ENCODE measurements at places on chromosomes 3 and 15.

GRCh38 chr3:85081191-85081906 lies 122.6 kb downstream of the CADM2 start:
- H3K36me3 ChIP-seq, result no peaks in the 10 kb centered on the region
- no peak overlapping the region for H3K4me3 ChIP-seq
- peak; percentile 28 for DNase-seq

GRCh38 chr3:24595796-24596195 lies 101.1 kb upstream of the THRB start:
- no peak overlapping the region for H3K4me3 ChIP-seq
- H3K4me1 ChIP-seq, result peaks cover 35% of the 10 kb centered on the region
- no peaks in the 10 kb centered on the region for H3K27me3 ChIP-seq
- DNase-seq, result peak; percentile 88

DNA sequence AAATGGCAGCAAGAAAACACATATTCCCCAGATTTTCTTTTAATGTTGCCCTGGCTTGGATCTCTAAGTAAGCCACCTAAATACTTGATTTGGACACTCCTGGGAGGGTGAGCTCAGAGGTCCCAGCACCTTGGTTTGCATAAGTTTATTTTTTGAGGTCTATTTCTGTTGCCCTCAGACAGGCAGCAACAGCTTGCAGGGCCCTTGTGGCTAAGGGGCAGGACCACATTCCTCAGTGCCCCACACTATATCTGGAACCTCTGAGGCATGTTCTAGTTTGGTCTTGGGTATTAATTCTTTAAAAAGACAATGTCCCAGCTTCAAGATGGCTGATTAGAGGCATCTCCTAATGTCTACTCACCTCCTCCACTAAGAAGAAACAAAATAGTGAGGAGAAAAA lies 57.5 kb downstream of the IGSF11 start:
- peaks cover 69% of the 10 kb centered on the region for H3K27me3 ChIP-seq
- no peaks in the 10 kb centered on the region for H3K4me1 ChIP-seq
- H3K27ac ChIP-seq, result no peak overlapping the region
- no peak overlapping the region for H3K4me3 ChIP-seq

DNA sequence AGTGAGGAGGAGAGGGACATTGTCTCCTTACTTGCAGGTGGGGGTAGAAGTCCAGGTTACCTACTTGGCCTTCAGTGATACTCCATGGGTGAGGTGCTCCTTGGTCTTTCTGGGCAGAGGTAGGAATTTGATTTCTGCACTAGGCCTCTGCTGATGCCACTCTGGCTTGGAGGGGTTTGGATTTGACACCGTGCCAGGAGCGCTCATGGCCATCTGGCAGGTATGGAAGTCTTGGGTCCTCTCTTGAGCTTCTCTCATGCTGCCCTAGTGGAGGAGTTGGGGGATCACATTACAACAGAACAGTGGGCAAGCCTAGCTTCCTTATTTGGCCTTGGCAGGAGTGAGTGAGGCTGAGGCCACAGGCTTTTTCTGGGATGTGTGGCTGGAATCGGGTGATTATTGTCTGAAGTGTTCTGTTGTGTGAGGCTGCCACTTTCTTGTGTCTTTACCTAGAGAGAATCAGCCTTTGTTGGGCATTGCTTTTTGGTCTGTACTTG lies 525.0 kb downstream of the GABRG3 start:
- peaks cover 4% of the 10 kb centered on the region for H3K36me3 ChIP-seq
- H3K4me1 ChIP-seq, result no peaks in the 10 kb centered on the region
- no peak overlapping the region for H3K27ac ChIP-seq
- no peak overlapping the region for H3K4me3 ChIP-seq

DNA sequence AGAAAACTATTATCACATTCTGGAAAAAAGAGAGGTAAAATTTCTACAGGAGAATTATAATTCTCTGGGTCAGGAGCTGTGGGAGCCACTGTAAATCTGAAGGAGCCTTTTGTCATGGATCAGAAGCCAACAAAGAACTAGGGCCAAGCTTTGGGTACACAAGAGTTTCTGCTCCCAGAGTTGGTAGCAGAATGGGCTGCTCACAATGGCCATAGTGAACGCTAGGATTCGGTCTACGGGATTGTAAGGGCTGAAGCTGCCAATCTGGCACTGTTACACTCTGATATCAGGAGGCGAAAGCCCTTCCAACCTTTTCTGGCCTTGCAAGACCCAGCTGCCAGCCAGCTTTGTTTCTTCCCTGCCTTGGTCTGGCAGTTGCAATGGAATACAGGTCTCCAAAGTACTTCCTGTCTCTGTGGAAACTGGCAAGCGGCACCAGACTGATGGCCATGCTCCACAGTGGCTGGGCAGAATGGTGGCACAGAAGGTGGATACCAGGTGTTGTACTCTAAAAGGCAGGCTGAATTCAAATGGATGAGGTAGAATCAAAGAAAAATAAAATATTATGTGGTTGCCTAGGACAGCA lies 831.7 kb downstream of the CADM2 start:
- no peak overlapping the region for H3K27ac ChIP-seq
- no peak for DNase-seq
- H3K4me1 ChIP-seq, result no peaks in the 10 kb centered on the region

GRCh38 chr3:76990606-76991005 lies 49.3 kb upstream of the ROBO2 start:
- H3K27ac ChIP-seq, result no peak overlapping the region
- no peak for DNase-seq
- peaks cover 35% of the 10 kb centered on the region for H3K27me3 ChIP-seq
- peaks cover 7% of the 10 kb centered on the region for H3K4me1 ChIP-seq
- no peak overlapping the region for H3K4me3 ChIP-seq
- peaks cover 7% of the 10 kb centered on the region for H3K36me3 ChIP-seq

GRCh38 chr3:15171096-15171495 lies 35.0 kb upstream of the CAPN7 start:
- peak overlapping the region; percentile 26 for H3K27ac ChIP-seq
- H3K4me3 ChIP-seq, result no peak overlapping the region
- H3K36me3 ChIP-seq, result no peaks in the 10 kb centered on the region
- peaks cover 8% of the 10 kb centered on the region for H3K4me1 ChIP-seq

DNA sequence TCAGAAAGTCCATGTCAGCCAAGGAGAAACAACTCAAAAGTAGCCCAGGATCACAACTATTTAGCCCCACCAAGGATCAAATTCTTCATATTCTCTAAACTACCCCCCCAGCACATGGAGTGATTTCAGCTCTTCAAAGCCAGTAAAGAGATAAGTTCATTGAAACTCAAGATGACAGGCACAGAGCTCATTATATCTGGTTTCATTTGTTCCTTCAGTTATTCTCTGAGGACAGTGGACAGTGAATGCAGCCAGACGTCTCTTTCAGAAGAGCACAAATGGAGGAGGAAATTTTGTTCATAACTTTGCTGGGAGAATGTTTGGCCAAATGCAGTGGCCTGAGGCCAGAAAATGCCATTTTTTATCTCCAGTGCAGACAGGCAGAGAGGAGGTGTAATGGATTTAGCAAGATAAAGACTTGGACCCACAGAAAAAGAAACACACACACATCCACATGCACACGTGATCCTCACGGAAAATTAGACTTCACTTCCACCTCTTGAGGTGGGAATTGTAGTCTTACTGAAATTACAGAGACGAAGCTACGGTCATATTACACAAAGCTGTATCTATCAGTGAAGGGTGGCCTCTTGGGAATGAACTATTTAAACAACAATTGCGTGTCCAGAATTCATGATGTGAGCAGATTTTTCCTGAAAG lies 64.6 kb downstream of the HES1 start:
- no peak for DNase-seq
- H3K27me3 ChIP-seq, result peaks cover 18% of the 10 kb centered on the region
- H3K27ac ChIP-seq, result no peak overlapping the region
- no peak overlapping the region for H3K4me3 ChIP-seq

DNA sequence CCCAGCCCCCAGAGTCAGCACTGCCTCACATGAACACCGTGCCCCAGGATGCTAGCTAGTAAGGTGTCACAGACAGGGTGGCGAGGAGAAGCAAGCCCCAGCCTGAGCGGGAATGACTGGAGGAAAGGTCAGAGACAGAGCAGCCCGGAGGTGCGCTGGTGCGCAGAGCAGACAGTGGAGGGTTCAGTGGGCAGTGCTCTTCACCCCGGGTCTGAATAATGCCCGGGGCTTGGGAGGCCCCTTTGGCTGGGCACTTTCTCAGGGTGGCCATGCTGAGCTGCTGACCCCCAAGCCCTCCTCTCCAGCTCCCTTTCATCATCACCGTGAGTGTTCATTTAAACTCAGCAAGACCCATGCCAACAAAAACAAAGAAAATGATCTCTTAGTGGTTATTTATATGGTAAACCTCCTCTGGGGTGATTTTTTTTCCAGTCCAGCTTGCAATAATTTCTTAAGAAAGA lies 110.8 kb downstream of the VGLL4 start:
- no peaks in the 10 kb centered on the region for H3K27me3 ChIP-seq
- peaks cover 25% of the 10 kb centered on the region for H3K4me1 ChIP-seq
- H3K4me3 ChIP-seq, result no peak overlapping the region
- peaks cover 20% of the 10 kb centered on the region for H3K36me3 ChIP-seq
- no peak overlapping the region for H3K27ac ChIP-seq

GRCh38 chr3:31321620-31322019 lies 211.1 kb upstream of the STT3B start:
- H3K27ac ChIP-seq, result no peak overlapping the region
- DNase-seq, result no peak
- peaks cover 29% of the 10 kb centered on the region for H3K27me3 ChIP-seq
- no peaks in the 10 kb centered on the region for H3K36me3 ChIP-seq
- H3K4me1 ChIP-seq, result no peaks in the 10 kb centered on the region
- no peak overlapping the region for H3K4me3 ChIP-seq

DNA sequence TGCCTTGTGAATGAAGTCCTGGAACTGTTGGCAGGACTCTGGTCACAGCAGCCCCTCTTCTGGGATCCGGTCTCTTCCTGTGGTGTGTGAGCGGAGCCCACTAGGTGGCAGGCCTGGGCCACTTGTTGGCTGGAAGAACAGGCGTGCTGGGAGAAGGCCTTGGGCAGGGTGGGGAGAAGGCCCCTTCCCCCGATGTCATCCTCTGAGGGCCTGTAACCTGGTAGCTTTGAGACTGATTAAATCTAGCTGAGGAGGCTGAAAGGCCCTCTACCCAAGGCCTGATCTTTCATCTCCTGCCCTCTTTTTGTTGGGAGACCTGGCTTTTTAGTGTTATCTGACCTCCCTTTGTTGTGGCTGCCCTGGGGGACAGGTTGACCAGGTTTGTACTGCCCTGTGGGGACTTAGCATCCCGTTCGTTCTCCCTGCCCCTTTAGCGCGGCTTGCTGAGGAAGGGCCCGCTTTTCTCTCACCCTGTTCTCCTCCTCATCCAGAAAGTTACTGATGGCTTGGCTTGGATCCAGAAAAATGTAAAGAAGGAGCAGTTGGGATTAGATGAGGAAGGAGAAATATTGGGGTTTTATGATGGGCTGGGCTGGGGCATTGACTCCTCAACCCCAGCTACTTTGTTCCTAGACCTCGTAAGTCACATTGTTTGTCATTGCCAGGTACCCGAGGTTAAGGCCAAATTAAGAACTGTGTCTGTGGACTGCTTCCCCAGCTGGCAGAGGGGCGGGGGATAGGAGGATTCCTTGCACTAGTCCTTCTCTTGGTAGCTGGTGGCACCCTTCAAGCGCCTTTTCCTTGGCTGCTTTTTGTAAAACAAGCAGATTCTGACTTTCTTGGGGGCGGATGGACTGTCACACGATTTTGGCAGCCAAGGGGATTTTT lies 48.5 kb downstream of the CHCHD6 start:
- H3K27me3 ChIP-seq, result no peaks in the 10 kb centered on the region
- peaks cover 4% of the 10 kb centered on the region for H3K36me3 ChIP-seq
- peaks cover 39% of the 10 kb centered on the region for H3K4me1 ChIP-seq
- peak overlapping the region; percentile 76 for H3K27ac ChIP-seq

- H3K4me1 ChIP-seq, result peaks cover 37% of the 10 kb centered on the region
- peak; percentile 51 for DNase-seq
- no peaks in the 10 kb centered on the region for H3K36me3 ChIP-seq
- H3K27me3 ChIP-seq, result no peaks in the 10 kb centered on the region
- no peak overlapping the region for H3K4me3 ChIP-seq
Observed at GRCh38 chr3:18806633-18807032, 341.7 kb upstream of the KCNH8 start.

- H3K36me3 ChIP-seq, result no peaks in the 10 kb centered on the region
- no peak for DNase-seq
- no peaks in the 10 kb centered on the region for H3K27me3 ChIP-seq
- no peaks in the 10 kb centered on the region for H3K4me1 ChIP-seq
Observed at GRCh38 chr3:69748503-69748902, 9.2 kb downstream of the MITF start.

GRCh38 chr15:26872206-26872605 lies 5.3 kb downstream of the GABRA5 start:
- DNase-seq, result no peak
- no peaks in the 10 kb centered on the region for H3K27me3 ChIP-seq
- H3K36me3 ChIP-seq, result no peaks in the 10 kb centered on the region
- no peaks in the 10 kb centered on the region for H3K4me1 ChIP-seq

DNA sequence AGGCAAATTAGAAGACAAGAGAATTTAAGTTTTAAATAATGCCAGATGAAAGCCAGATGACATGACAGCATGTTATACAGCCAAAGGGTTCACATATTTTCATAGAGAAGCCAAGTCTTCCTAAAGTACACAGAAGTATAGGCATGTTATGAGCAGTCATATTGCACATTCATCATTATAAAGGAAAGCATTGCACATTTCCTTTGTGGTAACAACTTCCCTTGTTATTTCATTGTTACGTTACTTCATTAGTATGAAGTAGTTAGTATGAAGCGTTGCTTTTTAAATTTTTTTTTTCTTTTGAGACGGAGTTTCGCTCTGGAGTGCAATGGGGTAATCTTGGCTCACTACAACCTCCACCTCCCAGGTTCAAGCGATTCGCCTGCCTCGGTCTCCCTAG lies 4.6 kb upstream of the ABCC5 start:
- no peak for DNase-seq
- no peak overlapping the region for H3K27ac ChIP-seq
- H3K36me3 ChIP-seq, result no peaks in the 10 kb centered on the region
- H3K27me3 ChIP-seq, result peaks cover 12% of the 10 kb centered on the region
- peaks cover 5% of the 10 kb centered on the region for H3K4me1 ChIP-seq
- H3K4me3 ChIP-seq, result no peak overlapping the region

DNA sequence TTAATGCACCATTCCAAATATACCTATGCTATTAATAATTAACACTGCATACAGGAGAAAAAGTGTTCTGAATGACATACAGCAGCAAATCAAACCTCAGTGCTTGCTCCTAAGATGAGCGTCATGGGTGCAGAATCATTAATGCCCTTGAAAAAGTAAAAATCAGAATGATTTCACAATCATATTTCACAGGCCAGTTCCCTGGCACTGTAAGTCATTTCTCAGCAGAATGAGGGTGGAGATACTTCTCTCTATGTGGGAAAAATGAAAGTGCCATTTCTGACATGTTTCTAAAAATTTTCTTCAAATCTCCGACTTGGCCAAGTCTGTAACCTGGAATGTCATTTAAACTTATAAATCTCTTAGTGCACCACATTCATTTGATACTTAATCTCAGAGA lies 549.8 kb upstream of the AGTR1 start:
- no peaks in the 10 kb centered on the region for H3K36me3 ChIP-seq
- peaks cover 13% of the 10 kb centered on the region for H3K4me1 ChIP-seq
- no peak overlapping the region for H3K4me3 ChIP-seq
- DNase-seq, result peak; percentile 4
